ENCODE measurements at places on chromosomes 1 and 21.
A peak's percentile ranks its signal among the peaks of the same experiment; 100 is the strongest.

GRCh38 chr1:155813672-155814071 lies 43.3 kb downstream of the GON4L start:
- DNase-seq, result no peak

GRCh38 chr1:101781201-101781831 lies 215.4 kb downstream of the OLFM3 start:
- DNase-seq, result no peak

GRCh38 chr1:108617008-108617723 lies 43.7 kb downstream of the HENMT1 start:
- no peak for DNase-seq

- DNase-seq, result no peak
Measured at GRCh38 chr1:36450919-36451305, 661 bp upstream of the OSCP1 start.

DNA sequence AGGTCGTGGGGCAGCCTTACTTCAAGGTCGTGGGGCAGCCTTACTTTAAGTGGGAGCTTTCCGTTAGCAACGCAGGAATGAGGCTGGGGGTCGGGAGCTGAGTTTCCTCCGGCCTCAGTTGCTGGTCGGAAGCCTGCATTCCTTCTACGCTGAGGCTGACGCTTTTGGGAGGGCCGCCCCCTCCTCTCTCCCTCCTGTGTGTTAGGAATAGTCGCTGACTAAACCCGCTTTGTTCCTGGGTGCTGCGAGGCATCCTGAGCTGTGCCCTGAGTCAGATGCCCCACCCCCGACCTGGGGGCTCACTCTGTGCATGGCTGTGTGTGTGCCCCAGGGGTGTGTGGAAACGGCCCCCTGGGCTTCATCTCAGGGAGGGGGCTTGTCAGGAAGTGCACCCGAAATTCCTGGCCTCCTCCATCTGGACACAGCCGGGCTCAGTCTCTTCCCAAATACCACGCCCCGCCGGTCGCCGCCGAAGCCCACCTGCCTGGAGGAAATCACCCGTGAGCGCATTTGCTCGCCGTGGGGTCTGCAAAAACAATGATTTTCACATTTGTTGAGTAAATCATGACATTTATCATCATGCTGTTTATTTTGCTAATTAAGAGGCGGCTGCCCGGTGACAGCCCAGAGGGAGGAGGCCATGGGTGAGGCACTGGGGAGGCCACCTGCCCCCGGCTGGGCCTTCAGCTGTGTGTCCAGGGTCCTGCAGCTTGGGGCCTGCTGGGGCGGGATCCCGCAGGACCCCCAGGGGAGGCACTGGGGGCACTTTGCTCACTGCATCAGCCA lies 121.4 kb downstream of the PRDM16 start:
- DNase-seq, result no peak

DNA sequence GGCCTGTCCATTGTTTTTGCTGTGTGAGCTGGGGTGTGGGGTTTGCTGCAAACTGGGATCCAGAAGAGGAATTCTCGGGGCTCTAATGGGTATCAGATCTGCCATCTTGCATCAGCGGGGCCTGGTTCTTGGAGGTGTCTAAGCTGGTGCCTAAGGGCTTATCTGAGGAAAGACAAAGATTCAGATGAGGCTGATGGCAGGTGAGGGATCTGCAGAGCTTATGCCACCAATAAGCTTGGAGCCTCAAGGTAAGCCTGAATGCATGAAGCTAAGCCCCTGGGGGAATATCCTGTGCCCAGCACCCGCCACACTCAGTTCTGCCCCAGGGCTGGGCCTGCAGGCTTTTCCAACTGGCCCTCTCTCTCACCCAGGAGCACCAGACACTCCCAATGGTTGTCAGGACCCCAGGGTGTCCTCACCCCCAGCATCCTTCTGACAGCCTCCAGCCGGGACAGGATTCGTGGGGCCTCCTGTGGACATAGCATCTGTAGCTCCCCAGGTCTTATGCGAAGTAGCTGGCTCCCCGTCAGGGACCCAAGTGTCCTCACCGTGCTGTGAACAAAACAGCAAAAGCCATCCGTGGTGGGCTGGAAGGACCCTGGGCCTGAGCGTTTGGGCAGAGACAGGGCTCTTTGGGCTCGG lies 9.5 kb upstream of the GSTM3 start:
- DNase-seq, result no peak

GRCh38 chr1:2983319-2983705 lies 38.0 kb upstream of the ACTRT2 start:
- no peak for DNase-seq

- no peak for DNase-seq
Measured at GRCh38 chr21:15241997-15242736, 177.4 kb upstream of the NRIP1 start.

GRCh38 chr21:26148840-26149354 lies 21.7 kb downstream of the APP start:
- peak; percentile 44 for DNase-seq

DNA sequence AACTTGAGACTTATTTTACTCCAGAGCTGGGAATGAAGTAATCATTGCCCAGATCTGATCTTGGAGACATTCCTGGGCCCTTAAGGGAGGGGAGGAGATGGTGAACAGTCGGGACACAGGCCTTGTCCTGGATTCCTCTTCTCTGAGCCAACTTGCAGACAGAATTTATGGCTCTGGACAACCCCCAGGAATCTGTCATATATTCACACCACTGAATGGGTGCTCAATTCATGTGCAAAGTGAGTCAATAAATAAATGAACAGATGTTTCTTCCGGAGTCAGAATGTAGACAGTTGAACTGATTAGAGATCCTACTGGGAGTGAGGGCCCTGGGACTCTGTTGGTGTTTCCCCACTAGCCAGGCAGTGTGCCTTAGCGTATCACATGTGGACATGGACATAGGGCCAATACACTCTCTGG lies 2.6 kb downstream of the TUFT1 start:
- DNase-seq, result peak; percentile 83

GRCh38 chr1:54371038-54371941 lies 34.9 kb downstream of the SSBP3 start:
- DNase-seq, result no peak

DNA sequence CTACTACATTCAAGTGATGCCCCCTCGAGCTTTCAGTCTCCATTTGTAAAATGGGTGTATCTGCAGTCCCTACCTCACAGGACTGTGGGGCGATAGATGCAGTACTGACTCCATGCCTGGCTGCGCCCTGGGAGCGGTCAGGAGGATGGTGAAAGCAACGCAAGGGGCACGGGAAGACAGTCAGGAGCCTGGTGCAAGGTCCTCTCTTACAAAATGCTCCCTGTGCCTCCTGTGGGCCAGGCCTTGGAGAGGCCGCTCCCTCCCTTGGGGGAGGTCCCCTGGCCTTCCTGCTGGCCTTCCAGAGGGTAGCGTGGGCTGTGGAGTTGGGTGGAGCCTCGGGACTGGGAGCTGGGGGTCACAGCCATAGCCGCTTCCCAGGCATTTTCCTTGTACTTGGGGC lies 21.6 kb downstream of the FAM151A start:
- no peak for DNase-seq

GRCh38 chr1:198228925-198229324 lies 72.1 kb downstream of the NEK7 start:
- DNase-seq, result no peak

DNA sequence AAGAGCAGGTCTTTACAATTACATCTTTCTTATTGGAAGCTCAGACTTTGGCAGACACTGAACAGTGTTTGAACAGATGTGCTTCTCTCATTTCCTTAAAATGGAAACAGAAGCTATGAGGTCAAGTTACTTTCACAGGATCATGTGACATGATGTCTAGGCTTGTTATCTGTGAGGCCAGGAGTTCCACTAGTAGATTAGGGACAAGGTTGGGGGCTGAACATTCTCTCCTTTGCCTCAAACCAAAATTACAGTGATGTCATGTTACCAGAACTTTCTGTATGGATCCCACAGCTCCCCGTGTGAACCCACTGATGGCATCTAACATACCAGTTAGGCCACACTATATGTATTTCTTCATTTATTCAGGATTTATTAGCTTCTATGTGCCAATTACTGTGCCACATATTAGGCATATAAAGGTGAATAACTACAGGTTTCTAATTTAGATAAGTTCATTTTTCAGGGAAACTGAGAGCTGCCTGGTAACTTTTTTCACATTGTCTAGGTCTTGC lies 6.0 kb downstream of the DYNLT5 start:
- DNase-seq, result no peak

- no peak for DNase-seq
Measured at GRCh38 chr1:152752225-152752624, 5.6 kb upstream of the KPRP start.

- no peak for DNase-seq
Measured at GRCh38 chr1:207744000-207744534, 7.8 kb upstream of the CD46 start.

GRCh38 chr1:247096958-247097357 lies 7.2 kb downstream of the ZNF669 start:
- DNase-seq, result no peak

GRCh38 chr1:66532798-66533783 lies 862 bp upstream of the SGIP1 start:
- peak; percentile 14 for DNase-seq

DNA sequence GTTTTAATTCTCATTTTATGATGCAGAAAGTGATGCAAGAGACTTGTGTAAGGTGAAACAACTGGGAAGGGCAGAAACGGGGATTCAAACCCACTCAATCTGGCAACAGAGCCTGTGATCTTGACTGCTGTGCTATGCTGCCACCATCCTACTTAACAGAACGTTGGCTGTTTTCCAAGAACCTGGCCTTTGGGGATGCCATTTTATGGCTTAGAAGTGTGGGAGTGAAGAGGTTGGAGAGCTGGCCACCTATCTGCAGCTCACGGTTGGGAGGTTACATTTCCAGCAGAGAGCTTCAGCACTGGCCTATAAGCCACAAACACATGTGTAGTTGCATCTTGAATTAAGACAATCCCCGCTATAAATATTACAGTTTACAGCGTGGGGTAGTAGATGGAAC lies 235.3 kb downstream of the PRDM2 start:
- DNase-seq, result no peak

DNA sequence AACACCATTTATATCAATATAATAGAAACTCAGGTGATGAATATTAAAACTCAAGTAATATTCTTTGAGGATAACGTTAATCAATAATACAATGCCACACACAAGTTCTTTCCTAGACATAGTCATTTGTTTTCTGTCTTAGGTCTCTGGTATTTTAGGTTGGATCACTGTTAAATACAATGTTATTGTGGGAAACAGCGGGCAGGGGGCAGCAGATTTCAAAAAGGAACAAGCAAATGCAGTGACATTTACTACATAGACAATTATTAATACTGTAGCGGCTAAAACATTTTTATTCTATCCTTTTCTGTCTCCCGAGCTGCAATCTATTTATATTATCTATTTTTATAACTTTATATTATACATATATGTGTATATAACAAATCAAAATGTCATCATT lies 186.4 kb upstream of the ZNHIT6 start:
- DNase-seq, result peak; percentile 48

GRCh38 chr1:7266561-7266960 lies 481.3 kb downstream of the CAMTA1 start:
- no peak for DNase-seq

- DNase-seq, result no peak
Measured at GRCh38 chr1:235051521-235051920, 77.1 kb downstream of the TOMM20 start.

GRCh38 chr1:177877086-177877485 lies 92.8 kb downstream of the SEC16B start:
- no peak for DNase-seq

DNA sequence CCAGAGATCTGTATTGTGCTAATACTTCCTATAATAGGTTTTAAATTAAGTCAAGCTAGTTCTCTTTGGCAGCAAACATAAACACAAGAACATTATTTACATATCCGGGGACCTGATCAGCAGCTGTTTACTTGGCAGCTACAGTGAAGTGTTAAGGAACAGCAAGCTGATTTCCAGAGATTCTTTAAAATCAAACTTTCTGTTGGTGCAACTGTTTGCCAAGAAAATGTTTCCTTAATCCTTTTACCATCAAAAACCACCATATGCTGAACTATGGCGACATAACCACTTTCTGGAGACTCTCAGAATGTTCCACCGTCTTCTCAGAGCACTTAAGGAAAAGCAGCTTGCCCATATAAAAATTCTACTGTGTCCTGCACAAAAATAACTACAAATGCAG lies 107.0 kb upstream of the KRTAP19-8 start:
- DNase-seq, result no peak

DNA sequence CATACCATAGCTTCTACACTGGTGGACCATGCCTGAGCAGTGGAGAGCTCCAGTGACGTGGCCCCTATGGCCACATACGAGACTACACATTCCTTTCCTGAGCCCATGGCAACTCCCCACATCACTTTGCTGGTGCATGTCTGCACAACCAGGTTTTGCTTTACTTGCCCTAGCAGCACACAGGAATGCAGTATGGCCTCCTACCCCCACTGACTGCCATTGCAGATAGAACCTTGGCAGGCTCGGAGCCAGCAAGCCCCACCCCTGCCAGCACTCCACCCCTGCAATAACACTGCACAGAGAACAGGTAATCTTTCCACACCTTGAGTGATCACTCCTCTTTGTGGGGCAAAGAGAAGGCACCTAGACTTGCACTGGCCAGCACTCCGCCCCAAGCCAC lies 531.9 kb upstream of the CAMK1G start:
- no peak for DNase-seq

- no peak for DNase-seq
Measured at GRCh38 chr21:44392185-44392584, 38.8 kb downstream of the TRPM2 start.

GRCh38 chr1:42328916-42329496 lies 6.0 kb downstream of the FOXJ3 start:
- DNase-seq, result no peak

DNA sequence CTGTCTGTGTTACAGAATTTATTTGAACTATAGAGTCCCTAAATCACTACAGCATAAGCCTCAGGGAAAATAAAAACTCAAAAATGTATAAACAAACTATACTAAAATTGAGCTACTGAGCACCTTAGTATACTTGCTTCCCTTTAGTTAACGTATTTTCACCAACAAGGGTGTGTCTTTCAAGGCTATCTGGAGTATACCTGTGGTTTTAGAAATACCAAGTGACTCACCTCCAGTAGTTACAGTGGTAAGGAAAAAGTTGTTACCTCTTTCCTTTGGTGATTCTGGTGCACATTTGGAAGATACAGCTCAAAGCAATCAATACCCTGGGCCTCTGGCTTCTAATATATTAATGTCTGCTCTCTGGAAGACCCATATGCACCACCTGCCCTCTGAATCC lies 68.0 kb upstream of the C1orf105 start:
- DNase-seq, result peak; percentile 19

GRCh38 chr1:199310708-199311107 lies 671.9 kb downstream of the PTPRC start:
- no peak for DNase-seq
